ENCODE measurements at places on chromosomes 12 and 14.

DNA sequence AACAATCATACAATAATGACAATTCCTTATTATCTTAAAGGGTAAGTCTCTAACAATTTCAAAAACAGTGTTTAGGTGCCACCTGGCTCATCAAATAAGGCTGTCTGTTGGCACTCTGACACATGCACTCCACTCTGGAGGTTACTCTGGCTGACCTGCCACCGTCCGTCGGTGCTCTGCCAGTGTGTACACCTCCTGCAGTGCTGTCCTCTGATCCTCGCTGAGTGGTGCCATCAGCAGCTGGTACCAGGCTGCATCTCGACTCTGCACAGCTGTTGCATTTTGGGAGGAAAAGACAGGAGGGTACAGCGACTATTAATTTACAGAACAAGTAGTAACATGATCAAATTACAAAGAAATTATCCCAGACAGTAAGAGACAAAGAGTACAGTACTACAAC is 63.9 kb downstream of the IPO8 start:
- no peak for DNase-seq

DNA sequence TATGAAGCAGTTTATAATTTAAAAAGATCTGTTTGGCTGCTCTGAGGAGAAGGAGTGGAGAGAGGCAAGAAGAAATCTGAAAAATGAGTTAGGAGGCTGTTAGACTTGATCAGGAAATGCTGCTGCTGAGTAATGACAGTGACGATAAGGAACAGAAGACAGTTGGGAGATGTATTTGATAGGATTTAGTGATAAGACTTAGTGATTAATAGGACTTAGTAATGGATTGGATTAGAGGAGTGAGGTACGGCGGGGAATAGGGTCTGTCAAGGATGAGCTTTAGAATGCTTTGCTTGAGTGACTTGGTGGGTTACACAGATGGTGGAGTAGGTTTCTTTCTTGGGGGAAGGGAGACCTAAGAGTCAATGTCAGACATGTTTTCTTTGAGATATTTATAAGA is 31.7 kb downstream of the UNC79 start:
- DNase-seq = no peak

- DNase-seq = peak; percentile 48
These were observed 1.0 kb downstream of the DGKA start for GRCh38 chr12:55931780-55932550.

GRCh38 chr12:109428037-109428629 is 49.0 kb downstream of the KCTD10 start:
- DNase-seq = peak; percentile 76

DNA sequence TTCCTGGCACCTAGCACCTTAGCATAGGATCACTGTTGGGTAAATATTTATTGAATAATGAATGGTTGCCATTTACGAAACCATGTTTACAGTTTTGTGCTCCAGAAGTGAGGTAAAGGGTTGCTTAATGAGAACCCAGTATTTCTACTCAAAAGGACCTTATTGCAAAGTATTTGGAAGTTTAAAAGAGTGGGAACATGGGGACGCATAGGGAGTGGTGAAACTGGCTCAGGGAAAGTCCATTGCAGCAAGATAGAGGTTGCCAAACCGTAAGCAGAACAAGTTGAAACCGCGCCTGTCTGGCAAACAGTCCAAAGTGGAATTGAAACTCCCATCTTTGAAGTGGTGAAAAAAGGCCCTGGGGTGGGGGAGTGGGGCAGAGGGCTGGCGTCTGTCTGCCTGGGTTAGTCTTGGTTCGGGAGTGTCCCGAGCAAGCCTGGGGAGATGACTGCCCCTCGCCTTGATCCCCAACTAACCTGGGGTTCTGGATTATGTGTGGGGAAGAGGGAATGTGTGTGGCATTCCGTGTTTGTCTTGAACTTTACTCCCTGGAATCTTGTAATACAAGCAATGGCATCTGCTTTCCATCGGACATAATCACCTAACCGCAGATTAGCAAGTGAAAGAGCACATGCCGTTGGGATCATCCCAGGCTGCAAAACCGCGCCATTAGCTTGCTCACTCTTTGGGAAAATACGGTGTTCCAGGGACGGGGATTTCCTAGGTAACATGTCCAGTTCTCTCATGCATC is 7.2 kb downstream of the ALDH2 start:
- DNase-seq = no peak

GRCh38 chr12:104458694-104459367 is 2.1 kb downstream of the CHST11 start:
- no peak for DNase-seq

DNA sequence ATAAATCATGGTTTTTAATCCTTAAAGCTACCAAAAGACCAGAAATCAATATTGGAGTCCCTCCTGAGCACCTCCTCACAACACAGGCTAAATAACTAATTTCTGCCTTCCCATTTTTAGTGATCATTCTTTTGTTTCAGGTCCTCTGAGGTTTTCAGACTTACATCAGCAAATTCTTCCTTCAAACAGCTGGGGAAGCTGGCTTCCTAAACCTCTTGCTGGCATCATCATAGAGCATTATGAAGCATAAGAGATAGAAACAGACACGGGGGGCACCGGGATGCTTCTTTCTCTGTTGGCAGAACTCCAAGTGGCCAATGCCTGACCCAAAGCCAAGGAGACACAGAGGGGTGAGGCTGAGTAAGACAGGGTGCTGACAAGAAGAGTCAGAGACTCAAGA is 47.9 kb upstream of the DBX2 start:
- no peak for DNase-seq

DNA sequence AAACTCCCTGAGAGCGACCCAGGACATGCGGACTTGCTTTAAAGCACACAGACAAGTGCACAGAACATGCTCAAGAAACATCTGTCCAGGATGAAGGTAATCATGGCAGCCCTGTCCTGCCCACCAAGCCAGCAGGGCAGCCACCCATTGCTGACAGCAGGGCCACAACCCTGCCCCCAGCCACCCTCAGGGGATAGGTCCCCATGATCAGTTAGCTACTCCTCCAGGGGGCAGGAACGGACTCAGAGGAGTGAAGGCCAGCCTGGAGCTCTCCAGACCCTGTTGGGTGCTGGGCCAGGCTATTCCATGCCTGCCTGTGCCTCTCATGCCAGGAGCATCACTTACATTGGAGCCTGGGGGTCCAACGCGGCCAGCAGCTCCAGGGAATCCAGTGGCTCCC is 15.8 kb downstream of the TMEM106C start:
- no peak for DNase-seq

DNA sequence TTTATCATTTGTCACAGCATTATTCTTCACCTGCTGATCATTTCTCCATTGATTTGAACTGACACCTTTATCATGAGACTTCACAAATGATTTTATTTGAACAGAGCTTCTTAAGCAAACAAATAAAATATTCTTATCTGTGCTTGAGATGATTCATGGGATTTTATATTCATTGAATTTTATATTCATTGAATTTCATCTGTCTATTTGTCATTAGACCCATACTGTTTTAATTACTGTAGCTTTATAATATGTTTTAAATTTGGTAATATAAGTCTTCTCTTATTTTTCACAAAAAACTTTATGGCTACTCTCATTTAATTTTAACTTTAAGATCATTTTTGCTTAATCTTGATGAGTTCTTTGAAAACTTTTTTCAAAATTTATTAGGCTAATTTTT is 777.4 kb upstream of the TBX3 start:
- no peak for DNase-seq

DNA sequence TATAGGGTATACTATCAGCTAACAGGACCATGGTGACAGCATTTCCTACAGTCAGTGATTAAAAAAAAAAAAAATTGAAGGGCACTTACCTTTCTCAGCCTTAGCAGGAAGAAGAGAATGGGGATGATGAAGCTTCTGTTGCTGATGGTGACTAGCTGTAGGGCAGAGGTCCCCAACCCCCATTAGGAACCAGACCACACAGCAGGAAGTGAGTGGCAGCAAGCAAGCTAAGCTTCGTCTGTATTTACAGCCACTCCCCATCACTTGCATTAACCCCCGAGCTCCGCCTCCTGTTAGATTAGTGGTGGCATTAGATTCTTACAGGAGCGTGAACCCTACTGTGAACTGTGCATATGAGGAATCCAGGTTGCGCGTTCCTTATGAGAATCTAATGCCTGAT is 91.3 kb upstream of the USP44 start:
- no peak for DNase-seq

DNA sequence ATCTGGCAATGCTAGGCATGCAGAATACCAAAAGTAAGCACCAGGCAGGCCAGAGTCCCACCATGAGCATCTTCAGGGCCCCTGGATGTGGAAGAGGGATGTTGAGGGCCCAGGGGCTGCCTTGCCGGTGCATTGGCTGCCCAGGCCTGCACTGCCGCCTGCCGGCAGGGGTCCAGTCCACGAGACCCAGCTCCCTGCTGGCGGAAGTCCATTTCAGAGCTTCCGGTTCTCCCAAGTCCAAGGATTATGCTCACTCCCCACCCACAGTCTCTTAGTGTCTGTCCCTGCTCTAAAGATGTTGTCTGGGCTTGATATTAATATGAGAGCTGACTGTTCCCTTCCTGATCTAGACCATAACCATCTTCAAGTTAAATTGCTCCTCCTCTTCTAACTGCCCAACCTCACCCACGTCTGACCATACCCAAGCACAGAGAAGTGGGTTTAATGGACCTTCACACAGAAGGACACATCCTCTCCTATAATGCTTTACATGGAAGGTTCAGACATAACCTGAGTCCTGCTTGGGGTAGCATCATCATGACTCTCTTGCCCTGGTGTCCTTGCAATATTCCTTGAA is 117.4 kb downstream of the DAD1 start:
- peak; percentile 84 for DNase-seq

DNA sequence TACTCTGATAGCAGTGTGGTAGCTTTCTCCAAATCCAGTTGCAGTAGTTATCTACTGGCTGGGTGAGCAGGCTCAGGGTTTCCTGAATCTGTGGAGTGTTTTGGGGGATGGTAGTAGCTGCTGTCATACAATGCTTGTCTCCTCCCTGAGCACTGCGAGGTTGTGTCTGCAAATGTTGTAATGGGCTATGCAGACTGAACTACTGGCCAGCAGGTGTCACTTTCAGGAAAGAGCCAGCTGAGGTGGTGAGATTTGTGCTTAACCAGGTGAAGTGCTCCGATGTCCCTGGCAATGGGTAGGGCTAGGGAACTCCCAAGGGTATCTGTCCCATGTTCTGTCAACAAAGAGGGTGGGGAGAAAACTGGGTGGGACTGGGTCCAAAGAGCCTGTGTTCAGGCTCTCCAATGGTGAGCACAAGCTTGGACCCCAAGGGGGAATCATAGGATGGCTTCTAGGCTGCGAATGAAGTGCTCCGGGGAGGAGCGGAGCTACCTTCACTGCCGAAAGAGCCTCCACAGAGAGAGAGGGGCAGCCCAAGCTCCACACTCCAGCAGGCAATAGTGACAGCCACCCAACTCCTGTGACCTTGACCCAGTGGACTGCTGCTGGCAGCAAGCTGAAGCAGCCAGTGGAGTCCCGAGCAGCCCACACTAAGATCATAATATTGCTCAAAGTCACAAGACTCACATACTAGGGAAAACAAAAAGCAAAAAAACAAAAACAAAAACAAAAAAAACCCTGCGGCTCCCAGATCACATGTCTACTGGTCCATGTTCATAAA is 1324.0 kb upstream of the USP15 start:
- DNase-seq = no peak

GRCh38 chr14:94213021-94213420 is 38.9 kb downstream of the PPP4R4 start:
- DNase-seq = no peak

DNA sequence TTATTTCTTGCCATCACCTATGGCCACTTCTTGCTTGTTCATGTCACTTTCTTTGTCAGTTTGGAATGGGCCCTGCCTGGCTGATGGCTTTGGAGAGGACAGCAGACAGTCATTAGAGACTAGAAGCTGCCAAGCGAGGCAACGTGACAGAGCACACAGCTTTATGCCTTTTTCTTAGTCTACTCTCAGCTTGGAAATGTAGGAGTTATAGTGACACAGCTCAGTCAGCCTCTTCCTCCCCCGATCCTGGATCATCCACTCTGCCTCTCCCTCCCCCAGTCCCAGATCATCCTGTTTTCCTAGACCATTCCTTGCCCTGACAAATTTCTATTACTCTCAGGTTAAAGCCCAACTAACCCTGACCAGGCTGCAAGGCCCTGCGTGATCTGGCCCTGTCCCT is 26.6 kb downstream of the ETV6 start:
- no peak for DNase-seq

GRCh38 chr12:17296882-17297281 is 690.9 kb upstream of the LMO3 start:
- no peak for DNase-seq

DNA sequence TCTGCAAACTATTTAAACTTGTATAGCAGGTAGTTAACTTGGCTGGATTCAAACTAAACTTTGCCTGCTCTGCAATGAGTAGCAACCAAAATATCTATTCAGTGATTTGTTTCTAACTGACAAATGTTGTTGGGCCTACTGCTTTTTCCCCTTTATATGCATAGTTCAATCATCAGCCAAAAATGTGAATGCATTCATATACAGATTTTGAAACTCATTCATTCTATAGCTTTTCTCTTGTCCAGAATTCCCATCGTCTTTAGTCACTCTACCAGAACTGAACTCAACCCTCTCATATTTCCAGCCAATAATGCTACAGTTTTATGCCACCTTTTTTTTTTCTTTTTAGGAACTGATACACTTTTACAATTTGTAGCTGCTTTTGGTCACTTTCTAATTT is 599.8 kb downstream of the RPL10L start:
- no peak for DNase-seq

DNA sequence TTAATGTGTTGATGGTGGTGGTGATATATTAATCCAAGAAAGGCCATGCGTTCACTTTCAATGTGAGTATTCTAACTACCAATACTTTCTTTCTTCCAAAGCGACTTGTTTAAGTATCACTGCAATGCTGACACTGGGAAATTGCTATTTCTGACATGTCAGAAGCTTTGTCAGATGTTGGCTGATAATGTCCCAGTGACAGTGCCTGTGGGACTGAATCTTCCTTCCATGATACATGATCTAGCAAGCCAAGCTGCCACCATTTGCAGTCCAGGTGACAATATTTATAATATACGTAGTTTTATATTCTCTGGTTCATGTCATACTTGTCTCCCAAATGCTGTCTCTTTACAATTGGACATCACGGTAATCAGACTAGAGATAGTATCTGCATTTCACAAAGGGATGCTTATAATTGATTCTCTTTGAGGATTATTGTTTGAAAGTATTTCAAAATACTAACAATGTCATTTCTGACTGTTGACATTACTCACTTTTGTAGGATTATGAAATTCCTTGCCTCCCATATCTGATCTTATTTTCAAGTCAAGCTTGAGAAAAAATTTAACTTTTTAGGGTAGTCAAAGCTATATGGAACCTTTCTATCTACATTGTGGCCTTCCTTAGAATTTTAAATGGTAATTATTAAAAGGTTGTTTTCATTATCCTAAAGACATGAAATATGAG is 57.3 kb downstream of the KNTC1 start:
- DNase-seq = no peak

GRCh38 chr14:93398491-93398890 is 32.2 kb upstream of the UNC79 start:
- DNase-seq = no peak
